T-helper 17 cell (primary cell): ENCODE measurements at places on chromosomes 5 and 9.

DNA sequence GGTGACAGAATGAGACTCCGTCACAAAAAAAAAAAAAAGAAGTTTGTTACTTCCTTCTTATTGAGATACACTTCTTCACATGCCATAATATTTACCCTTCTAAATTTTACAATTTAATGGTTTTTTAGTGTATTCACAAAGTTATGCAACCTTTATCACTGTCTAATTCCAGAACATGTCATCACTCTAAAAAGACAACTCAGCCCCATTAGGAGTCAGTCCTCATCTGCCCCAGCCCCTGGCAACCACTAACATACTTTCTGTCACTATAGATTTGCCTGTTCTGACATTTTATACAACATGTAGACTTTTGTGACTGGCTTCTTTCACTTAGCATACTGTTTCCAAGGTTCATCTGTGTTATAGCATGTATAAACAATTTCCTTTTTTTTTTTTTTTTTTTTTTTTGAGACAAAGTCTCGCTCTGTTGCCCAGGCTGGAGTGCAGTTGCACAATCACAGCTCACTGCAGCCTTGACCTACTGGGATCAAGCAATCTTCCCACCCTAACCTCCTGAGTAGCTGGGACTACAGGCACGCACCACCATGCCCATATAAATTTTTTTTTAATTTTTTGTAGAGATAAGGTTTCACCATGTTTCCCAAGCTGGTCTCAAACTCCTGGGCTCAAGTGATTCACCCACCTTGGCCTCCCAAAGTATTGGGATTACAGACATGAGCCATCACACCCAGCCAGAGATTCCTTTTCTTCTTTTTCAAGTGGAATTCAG lies 18.0 kb downstream of the AQP3 start:
- peaks cover 3% of the 10 kb centered on the region for H3K36me3 ChIP-seq
- H3K27ac ChIP-seq, result peak overlapping the region; percentile 27
- no peak overlapping the region for H3K4me3 ChIP-seq
- peaks cover 24% of the 10 kb centered on the region for H3K4me1 ChIP-seq

DNA sequence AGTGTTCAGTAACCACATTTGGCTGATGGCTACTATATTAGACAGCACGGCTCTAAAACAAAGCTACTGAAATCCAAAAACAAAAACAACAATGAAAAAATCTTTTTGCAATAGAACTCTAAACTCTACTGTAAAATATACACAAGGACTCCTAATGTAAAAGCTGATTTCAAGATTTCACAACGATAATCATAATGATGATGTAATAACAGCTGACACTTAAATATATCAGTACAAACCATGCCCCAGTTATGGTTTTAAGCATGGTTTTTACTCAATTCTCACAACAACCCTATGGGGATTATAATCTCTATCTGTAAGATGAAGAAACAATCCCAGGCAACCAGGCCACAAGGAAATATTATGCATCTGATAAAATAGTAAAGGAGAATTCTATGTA lies 3.3 kb downstream of the ZNF300 start:
- no peak overlapping the region for H3K4me3 ChIP-seq
- H3K27ac ChIP-seq, result no peak overlapping the region
- no peak for DNase-seq
- no peaks in the 10 kb centered on the region for H3K27me3 ChIP-seq
- no peaks in the 10 kb centered on the region for H3K4me1 ChIP-seq

- no peak overlapping the region for H3K27ac ChIP-seq
- peaks cover 8% of the 10 kb centered on the region for H3K36me3 ChIP-seq
- H3K27me3 ChIP-seq, result no peaks in the 10 kb centered on the region
- H3K4me3 ChIP-seq, result peak overlapping the region; percentile 3
Measured at GRCh38 chr9:77807281-77807683, 159.2 kb upstream of the GNA14 start.

DNA sequence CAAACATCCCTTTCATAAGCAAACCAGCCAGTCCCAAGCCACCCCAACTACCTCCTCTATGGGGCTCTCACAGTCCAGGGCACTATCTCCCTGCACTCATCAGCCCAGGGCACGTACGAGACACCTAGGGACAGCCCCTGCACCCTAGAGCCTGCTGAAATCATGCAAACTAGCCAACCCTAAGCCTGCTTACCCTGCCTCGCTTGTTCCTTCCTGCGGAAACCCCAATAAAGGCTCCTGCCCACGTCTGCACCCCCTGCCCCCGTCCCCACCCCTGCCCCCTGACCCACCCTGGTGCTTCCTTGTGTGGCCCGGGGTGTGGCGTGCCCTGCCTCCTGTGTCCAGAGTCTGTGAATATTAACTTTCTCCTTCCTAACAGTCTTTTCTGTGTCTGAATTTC lies 135.9 kb downstream of the GADD45G start:
- H3K36me3 ChIP-seq, result no peaks in the 10 kb centered on the region
- peaks cover 62% of the 10 kb centered on the region for H3K4me1 ChIP-seq
- H3K27ac ChIP-seq, result peak overlapping the region; percentile 84
- peak overlapping the region; percentile 87 for H3K4me3 ChIP-seq
- no peaks in the 10 kb centered on the region for H3K27me3 ChIP-seq

GRCh38 chr9:2021731-2022130 lies 6.6 kb downstream of the SMARCA2 start:
- H3K27me3 ChIP-seq, result no peaks in the 10 kb centered on the region
- peaks cover 69% of the 10 kb centered on the region for H3K4me1 ChIP-seq
- no peak for DNase-seq

DNA sequence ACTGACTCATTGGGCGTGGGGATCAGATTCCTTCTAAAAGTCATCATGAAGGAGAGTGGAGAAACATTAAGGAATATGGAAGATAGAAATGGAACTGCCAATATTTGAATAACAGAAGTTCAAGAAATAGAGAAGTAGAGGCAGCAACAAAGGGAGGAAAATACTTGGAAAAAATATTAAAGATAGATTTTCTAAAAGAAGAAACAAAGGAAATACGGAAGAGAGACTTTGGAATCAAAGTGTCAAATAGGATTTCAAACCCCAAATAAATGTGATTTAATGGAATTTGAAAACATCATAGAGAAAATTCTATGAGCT lies 605.1 kb upstream of the KLF4 start:
- no peaks in the 10 kb centered on the region for H3K4me1 ChIP-seq
- H3K27ac ChIP-seq, result no peak overlapping the region
- no peaks in the 10 kb centered on the region for H3K27me3 ChIP-seq
- no peak for DNase-seq

- DNase-seq, result no peak
- no peak overlapping the region for H3K4me3 ChIP-seq
- H3K4me1 ChIP-seq, result no peaks in the 10 kb centered on the region
- H3K27ac ChIP-seq, result no peak overlapping the region
- H3K27me3 ChIP-seq, result peaks cover 3% of the 10 kb centered on the region
Measured at GRCh38 chr5:113317636-113318035, 117.2 kb downstream of the TSSK1B start.

- no peak overlapping the region for H3K27ac ChIP-seq
- H3K27me3 ChIP-seq, result peaks cover 30% of the 10 kb centered on the region
- DNase-seq, result no peak
- peaks cover 10% of the 10 kb centered on the region for H3K4me1 ChIP-seq
- H3K4me3 ChIP-seq, result no peak overlapping the region
- H3K36me3 ChIP-seq, result no peaks in the 10 kb centered on the region
Measured at GRCh38 chr5:176870110-176870591, 29.0 kb downstream of the HK3 start.

DNA sequence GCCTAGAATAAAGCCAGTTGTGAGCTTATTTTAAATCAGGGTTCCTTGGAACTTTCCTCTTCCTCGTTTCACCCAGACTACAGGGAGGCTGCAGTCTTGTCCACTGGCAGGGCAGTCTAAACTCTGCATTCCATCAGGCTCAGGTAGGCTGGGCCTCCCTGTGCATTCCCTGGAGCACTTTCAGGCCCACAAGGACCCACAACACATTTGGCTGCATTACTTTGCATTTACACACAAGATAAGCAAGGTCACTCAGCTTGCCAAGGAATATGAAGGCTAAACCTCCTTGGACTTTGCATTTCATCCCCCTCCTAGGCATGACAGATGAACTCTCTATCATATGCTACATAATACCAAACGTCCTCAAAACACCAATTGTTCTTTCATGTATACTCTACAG lies 104.2 kb downstream of the MARCHF3 start:
- no peak overlapping the region for H3K4me3 ChIP-seq
- no peaks in the 10 kb centered on the region for H3K27me3 ChIP-seq
- H3K4me1 ChIP-seq, result peaks cover 4% of the 10 kb centered on the region
- no peak for DNase-seq
- H3K36me3 ChIP-seq, result peaks cover 3% of the 10 kb centered on the region

DNA sequence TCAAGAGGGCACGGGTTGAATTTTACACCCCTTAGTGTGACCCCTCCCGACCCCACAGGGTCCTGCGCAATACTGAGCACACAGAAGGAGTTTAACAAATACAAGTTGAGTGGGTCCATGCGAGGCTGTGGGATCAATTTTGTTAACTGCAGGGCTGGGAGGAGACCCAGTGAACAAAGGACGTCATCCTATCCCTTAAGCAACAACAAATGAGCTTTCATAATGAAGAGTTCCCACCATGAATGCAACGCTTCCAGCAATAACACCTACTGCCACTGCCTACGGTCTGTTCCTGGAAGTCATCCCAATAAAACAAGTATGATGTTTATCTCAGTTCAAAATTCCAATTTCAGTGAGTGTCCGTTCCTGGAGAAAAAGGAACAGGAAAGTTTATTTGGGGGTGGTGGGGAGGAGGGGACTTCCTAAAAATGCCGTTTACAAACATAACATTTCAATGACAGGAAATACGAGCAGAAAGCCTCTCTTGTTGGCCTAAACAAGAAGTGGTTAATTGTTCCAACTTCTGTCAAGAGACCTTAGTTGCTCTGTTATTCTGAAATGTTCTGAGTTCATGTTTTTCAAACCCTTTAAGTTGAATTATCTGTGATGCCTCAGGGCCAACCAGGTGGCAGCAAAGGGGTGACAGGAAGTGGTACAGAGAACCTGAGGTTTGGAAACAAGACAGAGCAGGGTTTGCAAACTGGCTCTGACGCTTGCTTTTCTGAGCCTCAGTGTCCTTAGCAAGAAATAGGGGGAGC lies 65.8 kb upstream of the PLPP6 start:
- H3K27ac ChIP-seq, result peak overlapping the region; percentile 86
- peak overlapping the region; percentile 51 for H3K4me3 ChIP-seq
- peaks cover 10% of the 10 kb centered on the region for H3K36me3 ChIP-seq
- peaks cover 42% of the 10 kb centered on the region for H3K4me1 ChIP-seq
- DNase-seq, result peak; percentile 14

- no peaks in the 10 kb centered on the region for H3K36me3 ChIP-seq
- no peak for DNase-seq
- H3K4me3 ChIP-seq, result no peak overlapping the region
- peaks cover 8% of the 10 kb centered on the region for H3K4me1 ChIP-seq
- no peak overlapping the region for H3K27ac ChIP-seq
- peaks cover 11% of the 10 kb centered on the region for H3K27me3 ChIP-seq
Measured at GRCh38 chr9:96660692-96661248, 5.7 kb upstream of the PRXL2C start.

DNA sequence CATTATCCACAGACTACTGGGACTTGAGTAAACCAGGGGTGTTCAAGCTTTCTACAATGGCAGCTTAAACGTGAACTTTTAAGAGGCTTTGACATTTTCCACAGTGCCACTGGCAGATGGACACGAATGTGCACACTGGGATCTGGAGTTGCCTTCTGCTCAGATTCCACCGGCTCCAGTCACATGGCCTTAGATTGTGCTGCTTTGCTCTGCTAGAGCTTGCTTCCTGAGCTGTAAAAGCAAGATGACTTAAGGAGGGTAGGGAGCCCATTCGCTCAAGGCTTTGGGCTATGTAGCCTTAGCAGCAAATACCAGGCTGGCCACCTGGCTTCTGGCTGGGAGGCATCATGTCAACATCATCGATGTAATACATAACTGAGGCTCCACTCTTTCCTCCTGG lies 436.9 kb downstream of the MED10 start:
- DNase-seq, result no peak
- no peak overlapping the region for H3K4me3 ChIP-seq
- no peak overlapping the region for H3K27ac ChIP-seq

DNA sequence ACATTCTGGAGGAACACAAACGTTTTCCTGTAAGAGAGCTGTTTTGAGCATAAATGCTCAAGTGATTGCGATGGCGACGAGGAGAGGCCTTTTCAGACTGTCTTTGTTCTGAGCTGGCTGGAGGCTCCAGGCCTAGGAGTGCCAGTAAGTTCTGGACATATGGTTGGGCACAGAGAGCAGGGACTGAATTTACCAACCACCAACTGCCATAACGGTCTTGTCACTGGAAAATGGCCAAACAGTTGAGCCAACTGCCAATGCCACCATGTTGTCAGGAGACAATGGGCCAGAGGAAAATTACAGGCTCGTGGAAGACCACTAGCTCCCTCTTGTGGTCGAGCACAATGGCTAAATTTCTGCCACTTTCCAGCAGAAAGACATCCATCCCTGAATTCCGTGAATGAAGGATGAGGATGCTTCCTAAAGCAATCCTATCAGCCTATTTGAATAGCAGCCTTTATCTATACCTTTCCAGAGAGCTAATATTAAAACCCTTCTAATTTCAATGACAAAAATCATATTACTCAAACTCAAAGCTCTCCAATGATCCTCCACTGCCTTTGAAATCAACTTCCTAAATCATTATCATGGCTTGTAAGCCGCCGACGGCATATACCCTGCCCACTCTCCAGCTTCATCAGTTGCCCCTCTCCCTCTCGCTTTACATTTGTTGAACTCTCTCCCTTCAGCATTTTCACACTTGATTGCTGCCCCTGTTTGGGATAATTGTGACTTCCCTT lies 66.9 kb upstream of the GLIS3 start:
- no peak overlapping the region for H3K27ac ChIP-seq
- no peak overlapping the region for H3K4me3 ChIP-seq
- peak; percentile 6 for DNase-seq
- peaks cover 34% of the 10 kb centered on the region for H3K27me3 ChIP-seq
